ENCODE measurements at places on chromosomes 3 and 15. TPM values are rescaled to one million over a fixed set of nuclear protein-coding genes. Genes with fewer than 3 reads are reported as not detected.

GRCh38 chr3:132183811-132184210 is 133.4 kb upstream of the ACP3 start:
- no peak for DNase-seq

DNA sequence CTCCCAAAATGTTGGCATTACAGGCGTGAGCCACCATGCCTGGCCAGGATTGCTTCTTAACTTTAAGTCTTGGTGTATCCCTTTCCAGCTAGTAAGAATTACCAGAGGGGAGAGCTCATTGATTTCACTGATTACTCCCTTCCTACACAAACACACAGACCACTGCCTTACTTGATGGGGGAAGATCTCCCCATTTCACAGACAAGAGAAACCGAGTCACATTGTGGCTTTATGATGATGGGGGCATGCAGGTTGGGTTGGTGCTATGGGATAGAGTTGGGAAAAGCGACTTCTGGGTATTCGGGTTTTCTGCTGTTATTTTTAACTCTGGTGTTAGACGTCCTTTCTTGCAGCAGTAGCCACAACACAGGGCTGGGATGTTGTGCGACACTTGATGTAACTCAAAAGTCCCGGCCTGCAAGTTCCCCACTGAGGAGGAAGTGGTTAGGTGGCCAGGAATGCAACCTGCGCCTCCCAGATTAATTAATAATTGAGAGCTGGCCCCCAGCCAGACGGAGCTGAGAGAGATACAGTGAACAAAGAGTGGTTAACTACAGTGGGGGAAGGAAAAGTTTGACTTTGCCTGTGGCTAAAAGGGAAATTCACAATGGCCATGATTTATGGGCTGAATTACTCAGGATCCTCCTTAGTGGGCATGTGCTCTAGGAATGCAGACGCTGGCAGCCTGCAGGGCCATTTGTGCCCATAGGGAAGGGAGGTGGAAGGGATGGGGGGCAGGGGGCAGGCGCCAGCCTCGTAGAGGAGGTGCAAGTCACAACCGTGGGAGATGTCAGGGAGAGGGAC is 63.6 kb downstream of the SMAD6 start:
- DNase-seq = peak; percentile 75

- no peak for DNase-seq
Measured at GRCh38 chr3:101167376-101167775, 153.0 kb downstream of the IMPG2 start.

Gene IFT57
- 19.4 TPM for total RNA-seq

Gene LRRIQ4
- not detected for total RNA-seq

GRCh38 chr3:165854696-165855095 is 17.5 kb upstream of the BCHE start:
- no peak for DNase-seq

Gene SERPINI2
- total RNA-seq = not detected

Gene CTXND1
- total RNA-seq = 0.14 TPM

Gene NEDD4
- total RNA-seq = 27.0 TPM

GRCh38 chr15:100918690-100919480 is at the start of gene LRRK1:
Gene LRRK1 (plus strand): TSS chr15:100919357. CDS start chr15:100924633, 5,276 bp downstream.
- DNase-seq = peak; percentile 65

Gene GNAT1
- 0.50 TPM for total RNA-seq

GRCh38 chr3:141792495-141792894 is 29.3 kb downstream of the GRK7 start:
- DNase-seq = no peak

GRCh38 chr15:74624020-74624602 is 8.5 kb downstream of the CLK3 start:
- DNase-seq = no peak

GRCh38 chr3:21682206-21682605 is 68.8 kb downstream of the ZNF385D start:
- no peak for DNase-seq

Gene TRA2B
- total RNA-seq = 197 TPM

GRCh38 chr3:85068911-85069310 is 110.1 kb downstream of the CADM2 start:
- DNase-seq = no peak

GRCh38 chr3:123421353-123422174 is 27.3 kb downstream of the ADCY5 start:
- no peak for DNase-seq

DNA sequence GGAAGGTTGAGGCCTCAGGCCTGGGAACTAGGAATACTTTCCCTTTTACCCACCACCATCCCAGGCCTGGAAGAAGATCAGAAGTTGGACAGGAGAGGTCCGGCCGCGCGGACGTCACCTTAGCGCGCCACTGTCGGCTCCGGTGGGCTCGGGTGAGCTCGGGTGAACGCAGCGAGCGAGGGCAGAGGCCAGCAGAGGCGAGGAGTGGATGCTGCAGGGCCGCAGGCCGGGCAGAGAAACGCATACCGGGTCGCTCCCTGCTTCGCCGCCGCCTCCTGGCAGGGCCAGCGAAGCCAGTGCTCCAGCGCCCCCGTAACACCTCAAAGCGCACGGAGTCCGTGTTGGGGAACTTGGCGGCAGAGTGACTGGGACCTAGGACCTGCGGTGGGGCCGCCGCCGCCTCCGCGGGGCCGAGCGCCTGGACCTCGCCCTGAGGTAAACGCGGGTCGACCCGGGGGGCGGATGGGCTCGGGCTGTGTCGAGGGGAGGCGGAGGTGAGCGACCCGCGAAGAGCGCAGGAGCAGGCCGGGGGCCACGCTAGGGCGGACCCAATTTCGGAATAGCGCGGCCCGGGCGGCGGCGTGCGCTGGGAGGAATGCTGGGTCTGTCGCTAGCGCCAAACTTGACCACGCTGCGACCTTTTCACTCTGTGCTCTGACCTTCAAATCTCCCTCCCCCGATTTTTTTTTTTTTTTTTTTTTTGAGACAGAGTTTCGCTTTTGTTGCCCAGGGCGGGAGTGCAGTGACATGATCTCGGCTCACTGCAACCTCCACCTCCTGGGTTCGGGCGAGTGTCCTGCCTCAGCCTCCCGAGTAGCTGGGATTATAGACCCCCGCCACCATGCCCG is 1.6 kb downstream of the CYP11A1 start:
- DNase-seq = no peak

- no peak for DNase-seq
Measured at GRCh38 chr3:61928039-61928438, 366.7 kb downstream of the PTPRG start.

Gene SIAH2
- total RNA-seq = 31.8 TPM

GRCh38 chr3:18424729-18425640 is at the start of gene SATB1:
Gene SATB1 (minus strand): TSS chr3:18425339. CDS start chr3:18420967, 4,372 bp downstream.
- DNase-seq = peak; percentile 49

DNA sequence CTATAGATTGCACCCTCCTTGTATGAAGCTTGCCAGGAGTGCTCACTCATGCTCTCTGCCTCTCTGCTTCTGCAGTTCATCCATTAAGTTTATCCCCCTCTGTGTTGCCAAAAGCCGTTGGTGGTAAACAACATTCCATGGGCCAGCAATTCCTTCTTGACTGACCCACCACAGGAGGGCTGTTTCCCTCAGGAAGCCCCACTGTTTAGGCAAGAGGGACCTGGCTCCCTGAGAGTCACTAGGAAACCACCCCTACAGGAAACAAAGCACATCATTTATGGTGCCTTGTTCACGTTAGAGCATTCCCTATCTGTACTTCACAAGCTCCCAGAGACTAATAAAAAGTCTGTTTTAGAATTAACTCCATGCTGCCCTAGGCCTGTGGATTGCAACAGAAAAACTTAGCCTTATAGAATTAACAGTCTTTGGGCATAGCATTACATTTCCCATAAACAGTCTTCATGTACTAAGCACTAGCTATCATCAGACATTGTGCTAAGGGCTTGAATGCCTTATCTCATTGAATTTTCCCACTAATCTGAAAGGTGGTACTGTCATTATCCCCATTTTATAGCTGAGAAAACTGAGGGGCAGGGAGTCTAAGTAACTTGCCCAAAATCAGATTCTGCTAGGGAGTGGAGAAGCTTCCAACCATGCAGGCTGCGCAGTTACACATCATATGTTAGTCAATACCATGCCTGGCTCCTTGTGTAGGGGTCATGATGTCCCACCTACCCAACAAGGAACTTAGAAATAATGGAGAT is 149.9 kb downstream of the SHQ1 start:
- DNase-seq = no peak

GRCh38 chr3:178505832-178506231 is 30.4 kb upstream of the KCNMB2 start:
- DNase-seq = no peak

Gene GRAMD1C
- 4.2 TPM for total RNA-seq

DNA sequence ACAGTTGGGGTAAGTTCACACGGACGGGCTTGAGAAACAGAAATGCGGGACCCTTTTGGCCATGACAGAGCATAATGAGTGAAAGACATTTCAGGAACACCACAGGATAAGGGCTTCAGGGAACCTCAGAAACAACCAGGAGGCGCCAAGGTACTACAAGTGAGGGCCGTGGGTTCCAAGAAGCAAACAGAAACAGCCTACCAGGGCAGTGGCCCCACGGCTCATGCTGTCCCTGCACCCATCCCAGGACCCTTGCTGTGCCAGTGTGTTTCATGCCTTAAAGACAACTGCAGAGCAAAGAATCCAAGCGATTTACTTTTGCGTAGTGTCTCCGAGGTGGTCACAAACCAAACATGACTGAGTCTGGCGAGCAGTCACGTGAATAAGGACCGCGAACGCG is 54.0 kb downstream of the RUBCN start:
- DNase-seq = no peak

- no peak for DNase-seq
Measured at GRCh38 chr3:9455596-9456131, 58.2 kb downstream of the SETD5 start.

DNA sequence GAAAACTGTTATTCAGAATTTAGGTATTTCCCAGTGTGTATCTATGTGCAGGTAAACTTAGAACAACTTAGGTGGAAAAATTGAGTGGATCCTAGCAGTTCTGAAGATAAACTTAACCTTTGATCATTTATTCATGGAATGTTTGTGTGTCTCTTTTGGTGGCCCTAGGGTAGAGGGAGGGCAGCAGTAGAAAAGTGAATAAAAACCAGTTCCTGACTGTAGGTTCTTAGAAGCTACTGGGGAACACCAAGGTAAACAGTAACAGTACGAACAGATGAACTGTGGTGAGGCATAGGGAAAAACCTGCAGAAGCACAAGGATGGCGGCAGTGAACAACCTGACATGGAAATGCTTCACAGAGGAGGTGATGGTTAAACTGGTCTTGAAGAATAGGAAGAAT is 2.5 kb downstream of the SNRK start:
- no peak for DNase-seq

- no peak for DNase-seq
Measured at GRCh38 chr15:83922649-83923294, 268.8 kb downstream of the ADAMTSL3 start.

Gene FAM107A
- total RNA-seq = not detected

DNA sequence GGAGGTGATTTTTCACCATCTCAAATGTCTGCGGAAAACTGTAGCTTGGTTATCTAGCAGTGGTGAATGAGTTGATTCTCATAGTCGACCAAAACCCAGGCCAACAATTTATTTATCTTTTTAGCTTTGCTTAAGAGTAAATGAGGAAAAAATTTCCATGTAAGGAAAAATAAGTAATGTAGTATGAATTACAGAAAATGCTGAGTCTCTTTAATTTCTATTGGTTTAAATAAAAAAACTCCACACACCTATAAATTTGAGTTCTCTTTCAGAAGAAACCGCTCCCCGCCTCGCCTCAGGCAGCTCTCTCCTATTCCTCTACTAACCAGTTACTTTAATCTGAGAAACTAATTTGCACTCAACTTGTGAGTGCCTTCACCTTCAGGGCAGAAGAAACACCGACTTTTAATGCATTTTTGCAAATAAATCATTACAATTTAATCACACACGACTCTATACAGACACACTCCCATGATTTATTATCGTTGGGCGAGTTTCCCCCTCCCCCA is 540 bp upstream of the RSRC1 start:
- DNase-seq = no peak

DNA sequence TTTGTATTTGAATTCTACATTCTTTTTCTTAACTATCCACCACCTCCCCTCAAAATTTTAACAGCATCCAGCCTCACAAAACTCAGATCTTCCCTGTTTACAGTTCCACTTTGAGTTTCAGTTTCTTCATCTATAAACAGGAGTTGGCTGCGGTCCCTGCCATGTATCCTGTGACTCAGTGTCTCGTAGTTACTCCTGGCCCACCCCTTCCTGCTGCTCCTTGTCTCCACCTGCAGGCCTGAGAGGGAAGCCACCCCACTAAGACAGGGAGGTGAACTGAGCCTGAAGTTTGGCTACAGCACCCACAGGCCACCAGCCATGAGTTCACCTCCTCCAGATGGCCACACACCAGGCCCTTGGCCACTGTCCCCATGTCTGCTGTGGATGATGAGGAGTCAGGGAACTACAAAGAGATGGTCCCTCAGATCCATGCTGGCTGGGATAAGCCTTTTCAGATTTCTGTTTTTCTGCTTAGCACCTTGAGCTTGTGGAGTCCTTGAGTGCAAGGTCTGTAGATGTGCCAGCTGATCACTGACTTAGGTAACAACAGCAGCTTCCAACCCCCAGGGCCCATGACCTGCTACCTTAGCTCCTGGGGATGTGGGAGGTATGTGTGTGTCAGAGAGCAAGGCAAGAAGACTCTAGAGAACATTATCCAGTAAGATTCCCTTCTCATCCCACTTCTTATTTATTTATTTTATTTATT is 37.5 kb downstream of the CD86 start:
- DNase-seq = peak; percentile 12

Gene KNG1
- 6.7 TPM for total RNA-seq

DNA sequence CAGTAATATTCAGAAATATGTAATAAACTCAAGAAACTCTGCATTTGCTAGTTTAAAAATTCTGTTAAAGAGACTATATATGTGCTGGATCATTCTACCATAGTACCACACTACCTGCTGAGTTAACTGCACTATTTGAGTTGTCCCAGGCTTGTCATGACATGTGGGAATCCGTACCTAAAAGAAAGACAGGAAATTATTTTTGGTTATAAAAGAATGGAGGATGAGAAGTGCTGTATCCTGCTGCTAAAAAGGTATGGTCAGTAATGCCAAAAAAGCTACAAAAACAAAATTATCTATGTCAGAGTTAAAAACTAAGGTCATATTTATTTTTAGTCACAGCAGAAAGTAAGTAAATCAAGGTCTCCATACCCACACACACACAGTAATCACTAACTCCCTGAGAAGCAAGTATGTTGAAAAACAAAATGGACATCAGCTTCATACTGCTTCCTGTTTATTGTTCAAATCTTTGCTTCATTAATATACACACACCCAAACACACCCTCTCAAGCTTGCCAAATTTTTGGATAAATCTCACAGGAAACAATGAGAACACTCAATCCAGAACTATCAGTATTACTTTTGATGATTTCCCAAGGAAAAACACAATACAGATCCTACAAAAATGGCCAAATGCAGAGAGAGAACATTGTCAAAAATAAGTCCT is 33.7 kb downstream of the DENND6A start:
- no peak for DNase-seq

Gene ZMYND10
- 0.23 TPM for total RNA-seq

DNA sequence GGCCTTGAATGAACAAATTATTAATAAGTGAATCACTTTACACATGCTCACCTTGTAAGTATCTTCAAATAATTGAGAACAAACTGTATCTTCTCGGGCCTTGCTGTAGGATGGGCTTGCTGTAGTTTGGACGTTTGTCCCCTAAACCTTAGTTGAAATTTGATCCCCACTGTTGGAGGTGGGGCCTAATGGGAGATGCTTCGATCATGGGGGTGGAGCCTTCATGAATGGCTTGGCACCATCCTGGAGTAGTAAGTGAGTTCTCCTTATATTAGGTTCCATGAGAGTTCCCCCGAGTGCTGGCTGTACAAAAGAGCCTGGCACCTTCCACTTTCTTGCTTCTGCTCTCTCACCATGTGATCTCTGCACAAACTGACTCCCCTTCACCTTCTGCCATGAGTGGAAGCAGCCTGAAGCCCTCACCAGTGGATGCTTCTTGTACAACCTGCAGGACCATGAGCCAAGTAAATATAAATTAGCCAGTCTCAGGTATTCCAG is 29.3 kb downstream of the PIGB start:
- no peak for DNase-seq

Data from Caco-2 (cell line).